ENCODE measurements at places on chromosomes 2 and 18.

DNA sequence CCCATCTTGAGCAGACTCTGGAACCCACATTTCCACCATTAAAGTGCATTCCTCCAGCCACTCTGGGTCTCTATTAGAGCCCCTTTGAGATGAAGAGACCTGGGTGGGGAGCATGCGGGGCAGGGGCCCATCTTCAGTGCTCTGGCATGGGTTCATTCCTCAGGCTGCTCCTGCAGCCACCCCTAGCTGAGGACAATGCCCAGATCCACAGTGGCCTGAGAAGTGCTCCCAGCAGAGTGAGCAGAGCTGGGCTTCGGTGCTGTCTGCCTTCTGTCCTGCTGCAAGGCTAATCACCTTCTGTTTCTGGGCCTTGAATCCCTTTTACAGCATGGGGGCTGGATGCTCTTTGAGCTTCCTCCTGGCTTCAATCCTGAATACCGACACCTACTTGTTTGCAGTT is 169.8 kb downstream of the TRIM43 start:
- no peak for DNase-seq

DNA sequence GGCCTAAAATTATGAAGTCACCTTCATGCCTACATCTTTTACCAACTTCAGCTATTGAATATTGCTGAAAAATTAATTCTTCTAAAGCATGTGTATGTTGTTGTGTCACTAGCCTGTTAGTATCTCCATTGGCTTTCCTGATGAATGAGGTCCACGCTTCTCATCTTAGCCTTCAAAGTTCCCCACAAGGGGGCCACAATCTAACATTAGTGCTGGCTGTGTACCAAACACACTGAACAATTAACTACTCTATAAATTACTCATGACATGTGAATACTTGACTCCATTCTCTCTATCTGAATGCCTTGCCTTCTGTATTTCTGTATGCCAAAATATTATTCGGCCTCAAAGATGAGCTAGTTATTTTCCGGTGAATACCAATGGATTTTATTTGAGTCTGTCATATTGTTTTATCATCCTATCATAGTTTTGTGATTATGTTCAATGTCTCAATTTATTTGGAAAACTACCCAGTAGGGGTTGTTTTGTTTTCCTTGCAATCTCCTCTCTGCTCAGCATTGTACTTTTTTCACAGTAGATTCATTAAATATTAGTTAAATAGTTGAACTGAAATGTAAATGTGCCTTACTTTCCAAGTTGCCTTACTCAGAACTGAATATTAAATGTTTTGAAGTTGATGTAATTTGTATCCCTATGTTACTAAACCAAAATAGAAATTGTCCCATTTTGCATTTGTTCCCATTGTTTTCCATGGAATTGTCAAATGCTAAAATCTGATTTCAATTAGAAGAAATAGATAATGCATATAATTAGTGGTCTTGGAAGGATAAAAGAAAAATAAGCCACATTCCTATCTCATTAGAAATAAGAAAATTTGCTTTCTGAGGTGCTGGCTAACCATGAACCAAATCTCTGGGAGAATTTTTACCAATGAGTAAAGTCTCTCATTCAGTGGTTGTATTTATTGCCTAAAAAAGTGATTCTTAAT is 208.4 kb upstream of the COL3A1 start:
- DNase-seq = no peak

DNA sequence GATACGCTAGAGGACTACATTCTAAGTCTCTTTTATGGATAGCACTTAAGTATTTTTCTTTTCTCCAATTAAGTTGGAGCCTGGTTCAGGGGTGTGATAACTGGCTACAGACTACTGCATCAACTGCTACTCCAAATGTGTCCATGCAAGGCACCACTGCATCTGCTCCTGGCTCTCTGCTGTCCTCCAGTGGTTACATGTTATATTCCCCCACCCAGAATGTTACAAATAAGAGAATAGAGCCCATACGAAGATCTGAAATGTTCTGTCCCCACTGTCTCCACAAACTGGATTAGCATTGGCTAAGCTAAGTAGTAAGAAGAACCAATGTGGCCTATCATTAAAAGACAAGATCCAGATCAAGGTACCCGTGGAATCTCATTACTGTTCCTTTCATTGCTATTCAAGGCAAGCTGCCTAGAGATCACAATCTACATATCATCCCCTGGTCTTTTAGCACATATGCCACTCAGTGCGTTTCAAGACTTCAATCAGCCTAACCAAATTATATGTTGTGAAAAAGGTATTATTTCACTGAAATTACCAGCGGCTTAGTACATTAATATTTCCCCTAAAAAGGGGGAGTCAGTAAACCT is 308.3 kb upstream of the SLC8A1 start:
- DNase-seq = peak; percentile 4

GRCh38 chr2:238487134-238487533 is 60.4 kb downstream of the ASB1 start:
- no peak for DNase-seq

DNA sequence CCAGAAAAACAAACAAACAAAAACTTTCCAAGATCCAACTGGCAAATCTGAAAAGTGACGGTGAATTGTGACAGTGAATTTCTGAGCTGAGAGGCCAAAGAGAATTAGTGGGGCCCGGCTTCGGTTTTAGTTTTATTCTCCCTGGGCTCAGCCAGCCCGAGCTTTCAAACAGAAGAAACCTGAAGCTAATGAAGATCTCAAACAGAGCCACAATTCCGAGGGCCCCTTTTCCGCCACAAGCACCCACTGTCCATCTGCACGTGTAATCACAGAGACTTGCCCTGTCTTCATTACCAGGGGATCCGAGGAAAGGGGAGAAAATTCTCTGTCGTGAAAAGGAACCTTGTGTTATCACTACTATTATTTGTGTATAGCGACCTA is 4.2 kb upstream of the ONECUT2 start:
- no peak for DNase-seq

- peak; percentile 28 for DNase-seq
Measured at GRCh38 chr2:86078774-86079545, 26.7 kb downstream of the POLR1A start.

DNA sequence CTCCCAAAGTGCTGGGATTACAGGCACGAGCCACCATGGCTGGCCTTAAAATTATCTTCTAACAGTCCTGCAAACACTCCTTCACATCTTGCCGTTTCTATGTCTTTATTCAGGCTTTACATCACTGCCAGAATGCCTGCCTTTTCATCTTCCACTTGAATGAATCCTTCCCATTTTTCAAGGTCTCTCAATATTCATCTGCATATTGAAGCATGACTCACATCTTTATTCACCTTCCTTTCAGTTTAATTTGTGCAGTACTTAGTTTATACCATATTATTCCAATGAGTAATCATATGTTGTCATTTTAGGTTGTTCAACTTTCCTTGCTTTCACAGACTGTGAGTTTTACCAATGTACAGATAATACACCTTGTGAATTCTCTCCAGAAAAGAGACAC is 510.1 kb upstream of the PIK3C3 start:
- no peak for DNase-seq

DNA sequence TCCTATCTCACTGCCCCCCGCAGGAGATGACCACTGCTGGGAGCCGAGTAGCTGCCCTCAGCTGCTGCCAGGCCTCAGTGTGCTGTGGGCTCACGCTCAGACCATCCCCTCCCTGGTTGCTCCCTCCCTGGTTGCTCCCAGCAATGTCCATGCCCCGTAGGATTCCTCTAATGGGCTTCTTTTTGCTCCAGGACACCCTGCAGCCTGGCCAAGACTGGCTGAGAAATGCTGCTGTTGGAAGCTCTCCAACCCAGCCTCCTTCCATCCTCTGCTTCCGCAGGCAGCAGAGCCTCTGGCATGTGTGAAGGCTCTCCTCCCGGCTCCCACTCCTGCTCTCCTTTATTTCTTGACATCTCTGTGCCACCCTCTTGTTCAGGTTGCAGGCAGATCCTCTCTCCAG is 48.6 kb downstream of the SOX11 start:
- no peak for DNase-seq

DNA sequence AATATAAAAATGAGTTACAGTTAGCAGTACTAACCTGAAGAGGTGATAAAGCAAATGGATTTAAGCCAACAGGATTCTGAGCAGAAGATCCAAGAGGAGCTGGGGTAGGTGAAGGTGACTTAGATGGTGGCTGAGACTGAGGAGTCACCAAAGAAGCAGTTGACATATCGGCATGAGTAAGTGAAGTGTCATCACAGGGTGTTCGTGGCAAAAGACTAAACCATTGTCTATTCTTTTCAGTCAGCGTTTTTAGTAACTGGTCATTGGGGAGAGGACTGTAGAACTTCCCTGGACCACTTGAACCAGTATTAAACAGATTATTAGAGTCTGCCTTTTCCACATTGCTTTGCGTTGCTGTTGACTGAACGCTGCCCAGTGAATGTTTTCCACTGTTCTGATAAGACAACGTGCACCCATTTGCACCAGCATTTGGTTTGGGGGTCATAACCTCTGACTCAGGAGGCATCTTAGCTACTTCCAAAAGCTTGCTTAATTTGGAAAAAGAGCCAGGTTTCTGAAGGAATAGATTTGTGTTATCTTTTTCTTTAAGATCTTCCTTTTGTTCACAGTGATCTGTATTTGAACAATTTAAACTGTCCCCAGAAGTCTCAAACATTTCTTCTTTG is 63.3 kb upstream of the WDSUB1 start:
- DNase-seq = no peak

- no peak for DNase-seq
Measured at GRCh38 chr2:214837466-214837865, 28.0 kb upstream of the BARD1 start.
